GM13976 (cell line): ENCODE measurements at places on chromosomes 6 and 20.
A peak's percentile ranks its signal among the peaks of the same experiment; 100 is the strongest.

- DNase-seq = peak; percentile 84
These were observed at the start of gene SRC for GRCh38 chr20:37345339-37346235. SRC (plus strand) TSS chr20:37346140; CDS start chr20:37384154, 38,014 bp downstream.

DNA sequence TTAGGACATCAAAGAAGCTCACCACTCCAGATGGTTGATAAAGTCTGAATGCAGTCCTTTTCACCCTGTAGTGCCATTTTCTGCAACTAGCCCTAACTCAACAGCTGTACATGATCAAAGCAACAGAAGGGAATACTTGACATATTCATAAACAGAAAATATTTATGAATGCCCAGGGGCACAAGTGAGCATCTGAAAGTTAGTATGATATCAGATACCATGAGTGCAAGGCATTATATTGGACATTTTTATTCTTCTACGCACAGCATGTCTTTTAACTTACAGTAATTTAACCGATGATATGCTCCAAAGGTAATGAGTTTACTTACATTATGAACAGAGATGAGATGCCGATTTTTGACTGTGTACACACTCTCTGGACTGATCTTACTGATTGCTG, 142.0 kb downstream of the MCHR2 start:
- no peak for DNase-seq

DNA sequence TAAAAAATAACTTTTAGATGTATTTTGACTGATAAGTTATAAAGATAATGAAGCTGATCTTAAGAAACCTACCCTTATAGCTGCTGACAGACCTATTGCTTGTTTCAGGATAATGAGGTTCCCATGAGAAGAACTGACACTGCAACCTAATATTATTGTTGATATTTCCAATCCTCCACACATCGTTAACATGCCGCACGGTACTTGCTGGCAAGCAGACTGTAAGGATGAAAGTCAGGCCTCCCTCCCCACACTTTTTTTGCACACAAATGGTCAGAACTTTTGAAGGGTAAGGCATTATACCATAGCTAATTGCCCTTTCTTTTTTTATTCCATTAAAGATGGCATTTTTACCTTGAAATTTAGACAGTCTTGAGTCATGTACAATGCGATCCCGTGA, 210.9 kb downstream of the UST start:
- DNase-seq = no peak

DNA sequence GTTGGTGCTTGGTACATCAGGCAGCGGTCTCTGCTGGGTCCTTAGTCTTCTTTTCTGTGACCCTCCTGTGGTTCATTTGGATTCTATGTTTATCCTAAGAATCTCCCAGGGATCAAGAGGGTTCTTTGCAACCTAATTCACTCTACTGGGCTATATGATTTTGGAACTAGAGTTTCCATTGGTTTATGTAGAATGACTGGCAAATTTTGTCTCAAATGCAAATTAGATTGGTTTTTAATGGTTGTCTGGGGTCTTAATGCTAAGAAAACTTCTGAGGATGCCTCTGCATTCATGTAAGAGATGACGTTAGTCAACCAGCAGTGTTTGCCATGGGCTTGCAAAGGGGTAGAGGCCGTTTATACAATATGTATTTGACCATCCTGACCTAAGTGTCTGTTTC, 129.8 kb upstream of the ZFP64 start:
- no peak for DNase-seq

GRCh38 chr6:22825210-22825609, 255.8 kb downstream of the HDGFL1 start:
- DNase-seq = no peak

- DNase-seq = no peak
These were observed 193.3 kb downstream of the UTRN start for GRCh38 chr6:144478483-144478882.

DNA sequence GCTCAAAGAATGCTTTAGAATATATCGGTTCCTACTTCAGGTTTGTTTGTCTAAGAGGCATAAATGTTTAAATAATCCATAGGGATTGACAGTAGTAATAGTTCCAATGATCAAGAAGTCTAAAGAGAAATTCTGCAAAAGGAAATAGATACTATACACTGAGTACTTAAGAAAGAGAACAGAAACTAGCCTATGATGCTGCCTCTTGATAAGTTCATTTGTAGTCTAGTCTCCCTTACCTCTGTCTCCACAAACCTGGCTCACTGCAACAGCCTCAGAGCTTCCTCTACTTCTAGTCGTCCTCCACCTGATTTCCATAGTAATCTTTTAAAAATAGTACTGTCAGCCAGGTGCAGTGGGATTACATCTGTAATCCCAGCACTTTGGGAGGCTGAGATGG, 511.8 kb downstream of the LMBRD1 start:
- no peak for DNase-seq

DNA sequence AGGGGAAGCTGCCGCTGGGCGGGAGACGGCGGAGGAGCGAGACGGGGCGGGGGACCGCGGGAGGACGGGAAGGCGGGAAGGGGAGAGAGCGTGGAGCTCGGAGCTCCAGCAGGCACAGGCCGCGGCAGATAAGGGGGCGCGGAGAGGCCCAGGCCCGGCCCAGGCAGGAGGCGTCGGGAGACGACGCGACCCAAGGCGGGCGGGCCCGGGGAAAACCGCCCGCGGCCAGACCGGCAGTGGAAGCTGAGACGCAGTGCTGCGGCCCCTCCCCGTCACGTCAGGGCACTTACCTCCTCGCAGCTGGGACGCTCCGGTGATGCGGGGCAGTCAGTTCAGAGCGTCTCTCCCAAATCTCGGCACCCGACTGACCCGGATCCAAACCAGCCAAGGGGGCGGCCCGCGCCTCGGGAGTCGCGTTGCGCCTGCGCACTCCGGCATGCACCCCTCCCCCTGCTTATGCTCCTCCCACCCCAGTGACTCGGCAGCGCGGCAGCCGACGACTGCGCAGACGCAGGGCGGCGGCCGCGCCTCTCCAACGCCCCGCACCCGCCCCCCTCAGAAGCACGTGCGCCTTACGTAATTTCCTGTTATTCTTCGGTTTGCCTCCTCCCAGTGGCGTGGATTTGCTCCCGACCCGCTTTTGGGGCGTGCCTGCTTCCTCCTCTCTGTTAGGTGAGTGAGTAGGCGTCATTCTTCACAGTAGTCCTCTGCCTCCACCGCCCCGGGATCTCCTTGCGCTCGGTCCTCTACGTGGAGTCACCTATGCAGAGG, at the start of gene OSER1:
OSER1 (minus strand) TSS at position 366 of the 771 bp plus-strand sequence. CDS start 3,814 bp downstream, outside the sequence.
- peak; percentile 99 for DNase-seq

DNA sequence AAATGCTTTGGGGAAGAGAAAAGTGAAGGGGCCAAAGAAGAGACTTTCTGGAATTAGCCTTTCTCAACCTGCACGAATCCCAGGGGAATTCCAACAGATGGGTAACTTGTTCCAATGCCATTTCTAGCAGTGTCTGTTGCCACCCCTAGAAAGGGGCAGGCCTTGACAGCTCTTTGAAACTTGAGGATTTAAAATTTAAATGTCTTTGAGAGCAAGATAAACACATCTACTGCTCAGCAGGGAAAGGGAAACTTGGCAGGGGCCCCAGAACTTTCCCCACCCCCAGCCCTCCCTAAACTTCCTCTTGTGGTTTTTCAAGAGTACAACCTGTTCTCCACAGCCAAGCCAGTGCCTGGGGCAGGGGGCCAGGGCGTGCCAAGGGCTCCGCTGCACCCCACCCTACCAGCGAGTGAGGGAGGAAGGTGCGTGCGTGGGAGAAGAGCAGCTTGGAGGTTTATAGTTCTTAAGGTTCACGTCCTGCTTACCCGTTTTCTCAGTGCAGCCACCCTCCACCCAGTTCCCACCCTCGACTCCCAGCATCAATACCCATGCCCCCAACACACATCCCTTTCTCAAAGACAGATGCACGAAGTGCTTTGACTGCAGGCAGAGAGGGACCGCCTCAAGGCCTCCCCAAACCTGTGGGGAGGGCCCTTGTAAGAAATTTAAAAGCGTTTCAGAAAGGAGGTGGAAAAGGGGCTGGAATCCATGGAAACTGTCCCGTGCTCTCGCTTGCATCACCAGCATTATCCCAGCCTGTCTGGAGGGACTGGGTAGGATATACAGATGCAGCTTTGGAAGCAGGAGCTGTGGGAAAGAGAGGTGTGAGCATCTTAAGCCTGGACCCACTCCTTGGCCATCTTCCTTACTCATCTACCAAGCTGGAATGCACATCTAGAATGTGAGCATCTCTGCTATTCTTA, 4.5 kb upstream of the TAF8 start:
- peak; percentile 61 for DNase-seq

DNA sequence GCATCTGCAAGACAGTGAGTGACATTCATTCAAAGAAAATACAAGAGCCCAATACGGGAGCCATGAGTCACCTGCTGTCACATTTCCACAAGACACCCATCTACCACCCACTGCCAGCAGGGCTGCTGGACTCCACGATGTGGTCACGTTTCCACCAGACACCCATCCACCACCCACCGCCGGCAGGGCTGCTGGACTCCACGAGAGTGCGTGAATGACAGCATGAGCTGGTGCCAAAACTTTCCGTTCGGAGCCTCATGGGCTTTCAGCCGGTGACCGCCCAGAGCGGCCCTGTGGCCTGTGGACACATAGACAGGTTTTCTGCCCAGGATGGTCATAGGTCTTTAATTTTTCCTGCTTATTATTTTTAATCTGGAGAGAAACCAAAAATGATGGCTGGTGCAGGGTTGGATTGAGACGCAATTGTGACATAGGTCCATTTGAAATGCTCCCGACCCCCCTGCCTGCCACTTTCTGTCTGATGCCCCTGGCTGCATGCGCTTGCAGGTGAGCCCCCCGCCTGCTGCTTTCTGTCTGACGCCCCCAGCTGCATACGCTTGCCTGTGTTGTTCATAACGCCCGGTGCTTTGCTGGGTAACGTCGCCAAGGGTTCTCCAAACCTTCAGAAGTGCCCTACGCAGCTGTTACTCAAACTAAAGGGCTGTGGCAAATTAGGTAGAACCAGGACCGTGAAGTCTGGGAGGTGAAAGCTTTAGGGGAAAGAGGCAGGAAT, 59.1 kb upstream of the SMOC2 start:
- no peak for DNase-seq

- no peak for DNase-seq
These were observed 410.2 kb upstream of the MAP3K7 start for GRCh38 chr6:90997076-90997475.

- DNase-seq = no peak
These were observed 120.8 kb downstream of the CEBPB start for GRCh38 chr20:50311308-50312001.

DNA sequence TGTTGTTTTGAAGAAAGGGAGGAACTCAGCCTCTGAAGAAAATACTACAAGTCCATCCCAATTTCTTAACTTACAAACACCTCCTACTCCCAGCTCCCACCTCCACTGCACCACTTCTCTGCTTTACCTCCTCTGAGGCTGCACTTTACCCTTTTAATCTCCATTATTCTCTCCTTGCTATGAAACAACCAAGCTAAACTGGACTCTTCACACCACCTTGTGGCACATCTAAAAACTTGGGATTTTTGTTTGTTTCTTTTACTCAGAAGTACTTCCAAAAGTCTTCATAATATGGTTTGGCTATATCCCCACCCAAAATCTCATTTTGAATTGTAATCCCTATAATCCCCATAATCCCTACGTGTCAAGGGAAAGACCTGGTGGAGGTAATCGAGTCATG, 142.2 kb downstream of the MOXD1 start:
- DNase-seq = no peak

- no peak for DNase-seq
These were observed 817.3 kb downstream of the BCKDHB start for GRCh38 chr6:80923816-80924215.

DNA sequence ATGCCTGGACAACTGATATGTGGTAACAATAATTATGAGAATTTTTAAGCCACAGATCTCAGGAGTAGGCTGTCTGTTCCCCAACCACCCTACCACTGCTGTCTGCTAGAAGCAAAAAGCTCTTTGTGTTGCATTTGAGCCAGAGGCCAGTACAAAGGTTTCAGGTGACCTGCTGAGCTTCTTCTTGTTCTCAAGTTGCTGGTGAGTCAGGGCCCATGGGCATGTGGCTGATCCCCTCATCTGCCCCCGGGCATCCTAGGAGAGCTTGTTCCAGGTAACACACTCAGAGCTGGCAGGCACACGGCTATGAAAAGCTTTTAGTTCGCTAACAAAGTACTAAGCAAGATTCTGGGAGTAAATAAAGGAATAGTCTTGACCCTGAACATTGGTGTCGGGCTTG, 285.3 kb downstream of the CDC5L start:
- DNase-seq = no peak

- DNase-seq = peak; percentile 84
These were observed 435 bp downstream of the ZSWIM3 start for GRCh38 chr20:45857882-45858216.

DNA sequence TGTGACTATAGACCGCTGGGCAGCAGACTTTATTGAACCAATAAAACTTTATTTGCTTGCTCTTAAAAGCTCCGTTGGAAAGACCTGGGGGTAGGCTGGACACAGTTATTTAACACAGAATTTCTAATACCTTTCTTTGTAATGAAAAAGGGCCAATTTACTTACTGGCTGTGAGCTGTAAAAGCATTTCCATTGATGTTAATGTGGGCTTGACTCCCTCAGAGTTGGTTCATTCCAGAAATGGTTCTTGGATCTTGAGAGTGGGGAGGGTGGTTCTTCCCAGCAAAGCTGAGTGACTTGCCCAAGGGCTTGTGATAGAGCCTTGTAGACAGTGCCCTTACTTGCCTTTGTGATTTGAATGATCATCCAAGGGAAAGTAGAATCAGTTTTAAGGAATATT, 100.6 kb downstream of the SOX4 start:
- no peak for DNase-seq

DNA sequence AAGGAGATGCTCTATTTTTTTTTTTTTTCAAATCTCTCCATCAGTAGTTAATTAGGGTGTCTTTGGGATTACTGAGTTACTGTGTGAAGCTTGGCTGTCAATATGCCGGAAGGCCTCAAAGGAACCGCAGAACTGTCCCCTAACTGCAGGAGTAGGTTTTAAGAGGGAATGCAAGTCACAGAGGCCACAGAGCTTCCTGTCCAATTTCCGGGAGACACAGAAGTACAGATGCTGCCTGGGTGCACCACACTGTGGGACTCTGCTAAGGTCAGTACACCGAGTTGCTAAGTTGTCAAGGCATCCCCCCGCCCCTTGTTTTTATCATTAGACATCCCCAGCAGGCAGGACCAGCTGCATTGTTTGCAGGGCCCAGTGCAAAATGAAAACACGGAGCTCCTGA, 120.2 kb upstream of the RAB32 start:
- no peak for DNase-seq

GRCh38 chr6:136486357-136486756, 63.9 kb downstream of the MAP7 start:
- no peak for DNase-seq

GRCh38 chr6:26431258-26432172, 8.8 kb upstream of the BTN3A3 start:
- DNase-seq = no peak

- DNase-seq = no peak
These were observed 224.3 kb upstream of the SYNDIG1 start for GRCh38 chr20:24245094-24245493.

DNA sequence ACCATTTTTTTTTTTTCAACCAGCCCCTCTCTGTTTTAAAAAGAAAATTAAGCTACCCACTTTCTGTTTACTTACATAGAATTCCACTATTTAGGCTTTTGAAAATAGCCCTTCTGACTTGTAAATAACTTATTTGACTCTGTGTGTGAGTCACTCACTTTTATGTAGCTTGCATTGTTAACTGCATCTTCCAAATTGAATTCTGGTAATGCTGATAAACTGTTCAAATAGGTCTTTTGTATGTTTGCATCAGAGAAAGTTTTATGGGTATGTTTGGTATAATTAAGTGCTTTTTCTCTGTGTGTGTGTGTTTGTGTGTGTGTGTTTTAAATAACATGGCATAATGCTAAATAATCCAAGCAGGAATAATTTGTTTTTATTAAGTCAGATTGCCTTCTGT, 360.1 kb downstream of the PLCB1 start:
- DNase-seq = no peak
